Forelimb muscle (tissue), 1 donor: ENCODE measurements at places on chromosomes 4 and X.

DNA sequence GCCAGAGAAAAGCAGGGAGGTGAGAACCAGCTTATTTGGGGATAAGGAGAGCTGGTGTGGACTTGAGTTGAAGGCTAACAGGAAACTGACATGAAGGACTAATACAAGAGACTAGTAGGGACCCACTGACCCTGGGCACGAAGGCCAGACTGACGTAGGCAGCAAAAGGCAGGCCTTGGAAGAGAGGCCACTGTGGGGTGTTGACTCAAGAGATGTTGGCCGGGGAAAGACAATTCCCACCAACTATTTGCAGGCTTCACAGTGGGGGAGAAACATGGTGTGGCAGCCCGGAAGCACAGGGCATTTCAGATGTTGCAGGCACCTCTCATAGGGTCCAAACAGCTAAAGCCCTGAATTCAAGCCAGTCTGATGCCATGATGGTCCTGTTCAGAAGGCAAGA is 24.4 kb upstream of the MAP3K15 start:
- no peak for DNase-seq

GRCh38 chr4:40453912-40454311 is 118.8 kb downstream of the CHRNA9 start:
- DNase-seq = no peak

DNA sequence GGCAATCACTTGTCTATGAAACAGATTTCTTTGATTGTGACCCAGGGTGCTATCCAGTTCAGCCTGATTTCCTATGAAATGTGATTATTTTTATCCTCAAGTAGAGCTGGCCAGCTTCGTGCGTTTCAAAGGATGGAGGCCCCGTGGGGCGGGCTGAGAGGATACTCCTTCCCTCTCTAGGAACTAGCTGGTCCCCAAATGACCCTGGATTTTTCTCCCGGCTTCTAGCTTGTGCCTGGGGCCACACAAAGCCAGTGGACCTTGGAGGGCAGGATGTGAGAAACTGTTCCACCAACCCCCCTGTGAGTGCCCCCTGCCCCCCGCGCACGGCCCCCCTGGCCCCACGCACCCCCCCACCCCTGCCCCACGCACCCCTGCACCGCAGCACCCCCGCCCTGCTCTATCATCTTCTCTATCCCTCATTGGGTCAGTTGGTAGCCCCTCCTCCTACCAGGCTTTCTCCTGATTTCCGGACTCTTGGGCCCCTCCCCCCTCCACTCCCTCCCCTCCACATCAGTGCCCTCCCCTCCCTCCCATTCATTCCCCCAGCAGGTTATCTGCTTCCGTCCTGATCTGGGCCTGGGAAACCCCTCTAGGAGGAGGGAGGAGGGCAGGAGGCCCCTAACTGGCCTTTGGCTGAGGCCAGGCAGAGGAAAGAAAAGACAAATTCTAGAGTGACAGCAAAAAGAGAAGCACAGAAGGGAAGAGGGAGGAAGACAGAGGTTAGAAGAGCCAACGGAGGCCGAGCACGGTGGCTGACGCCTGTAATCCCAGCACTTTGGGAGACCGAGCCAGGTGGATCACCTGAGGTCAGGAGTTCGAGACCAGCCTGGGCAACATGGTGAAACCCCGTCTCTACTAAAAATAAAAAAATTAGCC is 3.3 kb downstream of the XPNPEP2 start:
- DNase-seq = no peak

DNA sequence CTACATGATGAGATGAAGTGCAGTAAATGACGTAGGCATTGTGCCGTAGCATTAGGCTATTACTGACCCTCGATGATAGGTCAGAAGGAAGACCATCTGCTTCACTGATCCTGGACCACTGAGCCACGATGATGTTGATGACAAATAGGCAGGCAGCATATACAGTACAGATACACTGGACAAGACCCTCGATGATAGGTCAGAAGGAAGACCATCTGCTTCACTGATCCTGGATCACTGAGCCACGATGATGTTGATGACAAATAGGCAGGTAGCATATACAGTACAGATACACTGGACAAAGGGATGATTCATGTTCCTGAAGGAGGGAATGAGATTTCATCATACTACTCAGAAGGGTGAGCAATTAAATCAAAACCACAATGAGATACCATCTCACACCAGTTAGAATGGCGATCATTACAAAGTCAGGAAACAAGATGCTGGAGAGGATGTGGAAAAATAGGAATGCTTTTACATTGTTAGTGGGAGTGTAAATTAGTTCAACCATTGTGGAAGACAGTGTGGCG is 50.9 kb downstream of the BEND4 start:
- no peak for DNase-seq

DNA sequence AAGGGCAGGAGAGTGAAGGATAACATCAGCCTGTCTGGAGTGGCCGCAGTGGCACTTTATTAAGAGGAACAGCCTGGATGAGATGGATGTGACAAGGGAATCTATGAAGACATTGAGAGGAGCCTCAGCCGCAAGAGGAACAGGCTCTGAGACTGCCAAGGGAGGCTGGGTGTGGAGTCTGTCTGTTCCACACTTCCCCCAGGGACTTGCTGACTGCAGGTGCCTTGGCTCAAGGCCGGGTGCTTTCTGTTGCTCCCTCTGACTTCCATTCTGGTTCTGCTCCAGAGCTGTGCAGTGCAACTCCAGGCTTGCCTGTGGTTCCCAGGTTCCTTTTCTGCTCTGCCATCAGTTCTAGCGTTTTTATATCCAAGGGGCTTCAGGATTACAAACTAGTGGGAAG is 54.6 kb downstream of the FRMPD3 start:
- DNase-seq = peak; percentile 22

DNA sequence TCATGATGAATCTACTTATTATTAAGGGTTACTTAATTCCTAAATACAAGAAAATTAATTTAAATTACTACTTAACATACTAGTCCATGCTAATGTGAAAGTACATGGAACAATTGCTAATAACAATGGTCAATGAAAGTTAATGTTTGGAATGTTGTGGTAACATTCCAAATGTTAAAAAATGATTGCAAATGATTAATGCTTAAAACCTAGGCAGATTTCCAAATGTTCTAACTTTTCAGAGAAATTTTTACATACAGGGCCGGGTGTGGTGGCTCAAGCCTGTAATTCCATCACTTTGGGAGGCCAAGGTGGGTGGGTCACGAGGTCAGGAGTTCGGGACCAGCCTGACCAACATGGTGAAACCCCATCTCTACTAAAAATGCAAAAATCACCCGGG is 1851.3 kb upstream of the PCDH7 start:
- DNase-seq = no peak

DNA sequence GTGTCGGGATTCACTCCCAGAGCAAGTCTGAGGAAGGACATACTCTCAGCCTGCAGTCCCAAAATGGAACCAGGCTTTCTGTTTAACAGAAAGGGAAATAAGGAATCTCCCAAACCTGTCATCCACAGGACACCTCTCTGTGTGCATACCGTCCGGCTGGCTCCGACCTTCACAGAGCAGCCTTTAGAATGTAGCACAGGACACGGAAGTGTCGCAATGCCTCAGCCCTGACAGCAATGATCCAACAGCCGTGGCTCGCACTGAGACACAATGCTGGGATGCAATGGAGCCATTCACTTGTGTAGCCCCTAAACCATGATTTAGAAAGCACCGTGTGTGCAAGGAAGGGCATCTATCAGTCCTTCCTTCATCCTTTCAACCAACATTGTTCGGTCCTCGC is 15.5 kb upstream of the HELT start:
- DNase-seq = no peak

DNA sequence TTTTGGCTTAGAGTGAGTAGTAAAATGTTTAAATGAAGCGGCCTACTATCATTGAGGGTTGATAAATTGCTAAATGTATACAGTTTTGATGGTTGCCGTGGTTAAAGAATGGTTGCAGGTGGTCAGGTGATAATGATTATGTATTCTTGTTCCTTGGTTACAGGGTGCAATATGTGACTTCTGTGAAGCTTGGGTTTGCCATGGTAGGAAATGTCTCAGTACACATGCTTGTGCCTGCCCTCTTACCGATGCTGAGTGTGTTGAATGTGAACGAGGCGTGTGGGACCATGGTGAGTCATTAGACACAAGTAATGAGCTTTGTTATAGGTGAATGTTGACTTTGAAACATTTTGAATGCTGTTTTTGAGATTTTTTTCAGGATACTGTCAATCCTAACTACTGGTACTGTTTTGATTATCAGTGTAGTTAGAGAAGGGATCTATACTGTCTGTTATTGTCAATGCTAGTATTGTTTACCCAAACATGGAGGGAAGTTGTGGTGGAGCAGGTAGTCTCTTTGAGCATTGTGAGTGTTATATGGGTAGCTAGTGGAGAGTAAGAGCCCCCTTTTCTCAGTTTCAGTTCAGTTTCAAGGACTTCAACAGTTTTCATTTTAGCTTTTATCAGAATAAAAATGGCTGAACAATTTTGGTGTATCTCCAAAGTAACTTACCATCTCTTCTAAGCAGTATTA is 8.9 kb downstream of the ZNF330 start:
- DNase-seq = no peak

- DNase-seq = no peak
These were observed 40.8 kb upstream of the GRPEL1 start for GRCh38 chr4:7108660-7109059.

DNA sequence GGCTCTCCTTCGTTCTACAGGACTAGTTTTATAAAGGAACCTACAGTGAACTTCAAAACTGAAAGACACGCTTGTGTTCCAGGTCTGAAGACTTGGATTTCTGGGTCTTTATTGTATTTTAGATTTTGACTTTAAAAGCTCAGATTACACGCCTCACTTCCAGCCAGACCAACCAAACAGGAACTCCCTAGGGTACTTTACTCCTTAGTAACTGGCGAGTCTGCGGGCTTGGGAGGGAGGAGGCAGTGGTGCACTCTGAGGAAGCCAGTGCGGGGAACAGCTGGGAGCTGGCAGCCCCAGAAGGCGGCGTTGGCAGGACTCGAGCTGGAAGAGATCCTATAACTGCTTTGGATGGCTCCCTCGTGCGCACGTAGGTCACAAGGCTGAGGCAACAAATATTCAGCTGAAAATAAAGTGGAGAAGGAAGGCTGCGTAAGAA is 391 bp upstream of the PHKA1 start:
- no peak for DNase-seq

GRCh38 chrX:106670631-106671030 is 55.9 kb upstream of the RNF128 start:
- no peak for DNase-seq

- DNase-seq = no peak
These were observed 182.9 kb downstream of the C4orf33 start for GRCh38 chr4:129278868-129279267.

GRCh38 chrX:2903366-2903765 is 25.8 kb downstream of the ARSD start:
- no peak for DNase-seq

DNA sequence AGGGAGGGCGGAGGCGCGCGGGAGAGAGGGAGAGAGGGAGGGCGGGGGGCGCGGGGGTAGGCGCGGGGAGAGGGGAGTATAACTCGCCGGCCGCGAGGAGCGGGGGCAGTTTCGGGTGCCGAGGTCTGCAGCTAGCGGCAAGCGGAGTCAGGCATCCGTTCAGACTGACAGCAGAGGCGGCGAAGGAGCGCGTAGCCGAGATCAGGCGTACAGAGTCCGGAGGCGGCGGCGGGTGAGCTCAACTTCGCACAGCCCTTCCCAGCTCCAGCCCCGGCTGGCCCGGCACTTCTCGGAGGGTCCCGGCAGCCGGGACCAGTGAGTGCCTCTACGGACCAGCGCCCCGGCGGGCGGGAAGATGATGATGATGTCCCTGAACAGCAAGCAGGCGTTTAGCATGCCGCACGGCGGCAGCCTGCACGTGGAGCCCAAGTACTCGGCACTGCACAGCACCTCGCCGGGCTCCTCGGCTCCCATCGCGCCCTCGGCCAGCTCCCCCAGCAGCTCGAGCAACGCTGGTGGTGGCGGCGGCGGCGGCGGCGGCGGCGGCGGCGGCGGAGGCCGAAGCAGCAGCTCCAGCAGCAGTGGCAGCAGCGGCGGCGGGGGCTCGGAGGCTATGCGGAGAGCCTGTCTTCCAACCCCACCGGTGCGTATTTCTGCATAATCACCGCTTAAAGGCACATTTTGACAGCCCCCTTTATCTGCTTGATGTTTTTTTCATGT is at the start of gene POU4F2:
POU4F2 (plus strand) TSS at position 108 of the 720 bp plus-strand sequence; CDS start at position 356, 248 bp downstream.
- DNase-seq = no peak

- DNase-seq = peak; percentile 28
These were observed 7.8 kb downstream of the SERTM2 start for GRCh38 chrX:111519215-111519614.
